ENCODE measurements at places on chromosomes 5 and 9.
A peak's percentile ranks its signal among the peaks of the same experiment; 100 is the strongest.

DNA sequence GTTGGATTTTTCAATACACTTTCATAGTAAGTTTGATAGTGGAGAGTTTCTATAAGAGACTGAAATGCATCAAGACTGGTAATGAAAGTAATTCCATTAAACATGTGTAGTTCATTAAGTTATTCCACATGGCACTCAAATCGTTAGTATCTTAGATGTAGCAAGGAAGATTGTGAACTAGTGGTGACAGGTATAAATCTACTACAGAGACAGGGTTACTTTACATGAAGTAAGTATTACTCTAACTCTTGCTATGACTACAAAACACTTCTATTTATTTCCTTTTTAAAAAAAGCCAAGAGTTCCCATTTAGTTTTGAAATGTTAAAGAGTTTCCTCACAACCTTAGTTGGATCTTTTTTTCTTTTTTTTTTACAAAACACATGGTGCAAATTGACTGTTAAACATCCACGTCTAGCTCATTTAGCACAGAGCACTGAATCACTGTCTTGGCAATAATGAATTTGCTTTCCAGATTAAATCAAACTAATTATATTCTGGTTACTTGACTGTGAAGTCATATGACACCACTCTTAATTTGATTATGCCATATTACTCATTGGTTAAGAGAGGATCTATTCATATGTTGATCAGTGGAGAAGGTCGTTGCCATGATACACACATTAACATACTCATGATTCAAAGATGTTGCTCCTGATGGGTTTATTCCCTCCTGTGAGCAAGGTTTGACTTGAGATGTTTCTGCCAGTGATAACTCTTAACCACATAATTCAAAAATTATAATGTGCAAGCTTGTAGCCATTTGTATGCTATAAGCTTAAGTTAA, 644.8 kb downstream of the EFNA5 start:
- DNase-seq = no peak

DNA sequence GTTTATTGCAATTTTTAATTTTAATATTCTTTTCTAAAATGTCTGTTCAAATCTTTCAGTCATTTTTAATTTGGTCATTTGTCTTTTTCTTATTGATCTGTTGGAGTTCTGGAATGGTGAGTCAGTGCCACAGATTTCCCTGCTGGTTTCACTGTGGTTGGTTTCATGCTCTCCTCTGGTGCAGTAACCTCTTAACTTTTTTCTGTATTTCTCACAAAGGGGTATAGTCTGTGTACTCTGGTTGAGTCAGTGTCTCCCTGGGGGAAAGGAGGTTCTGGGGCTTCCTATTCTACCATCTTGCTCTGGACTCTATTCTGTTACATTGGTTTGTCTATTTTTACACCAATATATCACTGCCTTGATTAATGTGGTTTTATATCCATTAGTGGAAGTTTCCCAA, 178.8 kb downstream of the CSNK1G3 start:
- DNase-seq = no peak

DNA sequence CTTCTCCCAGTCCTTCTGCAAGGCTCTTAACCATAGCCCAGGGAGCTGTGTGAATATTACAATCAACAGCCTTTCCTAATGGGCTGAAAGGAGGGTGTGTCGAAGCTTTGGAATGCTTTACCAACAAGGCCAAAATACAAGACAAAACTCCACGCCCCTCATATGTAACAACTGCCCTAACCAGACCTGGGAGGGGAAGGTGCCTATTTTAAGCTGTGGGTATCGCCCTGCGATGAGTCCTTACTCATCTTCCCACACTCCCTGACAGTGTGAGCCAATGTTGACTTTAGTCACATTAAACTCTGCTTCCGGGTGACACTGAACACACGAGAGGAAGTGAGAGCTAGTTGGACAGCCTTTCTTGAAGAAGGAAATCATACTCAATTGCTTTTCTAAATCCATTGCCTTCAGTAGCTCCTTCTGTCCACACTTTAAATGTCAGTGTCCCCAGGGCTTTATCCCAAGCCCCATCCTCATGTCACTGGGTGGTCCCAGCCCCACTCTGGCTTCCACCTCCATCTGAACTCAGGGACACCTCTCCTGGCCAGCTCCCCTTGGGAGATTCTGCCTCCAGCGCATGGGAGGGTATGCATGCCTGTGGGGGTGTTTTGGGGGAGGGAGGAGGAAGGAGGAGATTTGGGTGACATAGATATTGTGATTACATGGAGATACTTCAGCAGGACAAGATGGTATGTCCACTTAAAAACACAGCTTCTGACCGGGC, 6.5 kb upstream of the TBC1D9B start:
- DNase-seq = peak; percentile 17

DNA sequence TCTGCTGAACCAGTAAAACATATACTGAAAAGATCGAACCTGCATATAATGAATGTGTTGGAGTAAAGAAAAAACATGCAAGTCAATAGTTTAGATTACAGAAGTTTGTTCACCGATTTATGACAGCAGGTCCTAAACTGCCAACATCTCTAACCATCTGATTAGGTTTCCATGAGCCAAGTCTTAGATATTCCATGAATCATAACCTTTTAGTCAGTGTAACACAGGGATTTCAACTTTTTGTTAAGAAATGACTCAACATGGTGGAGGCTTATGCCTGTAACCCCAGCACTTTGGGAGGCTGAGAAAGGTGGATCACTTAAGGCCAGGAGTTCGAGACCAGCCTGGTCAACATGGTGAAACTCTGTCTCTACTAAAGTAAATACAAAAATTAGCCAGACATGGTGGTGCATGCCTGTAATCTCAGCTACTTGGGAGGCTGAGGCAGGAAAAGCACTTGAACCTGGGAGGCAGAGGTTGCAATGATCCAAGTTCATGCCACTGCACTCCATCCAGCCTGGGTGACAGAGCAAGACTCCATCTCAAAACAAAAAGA, 38.7 kb downstream of the APC start:
- peak; percentile 88 for DNase-seq

DNA sequence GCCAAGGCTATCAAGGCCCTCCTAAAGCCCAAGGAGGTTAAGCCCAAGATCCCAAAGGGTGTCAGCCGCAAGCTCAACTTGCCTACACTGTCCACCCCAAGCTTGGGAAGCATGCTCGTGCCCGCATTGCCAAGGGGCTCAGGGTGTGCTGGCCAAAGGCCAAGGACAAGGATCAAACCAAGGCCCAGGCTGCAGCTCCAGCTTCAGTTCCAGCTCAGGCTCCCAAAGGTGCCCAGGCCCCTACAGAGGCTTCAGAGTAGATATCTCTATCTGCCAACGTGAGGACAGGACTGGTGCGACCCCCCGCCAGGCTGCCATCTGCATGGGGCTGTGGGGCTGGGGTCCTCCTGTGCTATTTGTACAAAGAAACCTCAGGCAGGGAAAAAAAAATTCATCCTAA, 3.3 kb downstream of the HOMER1 start:
- no peak for DNase-seq

- DNase-seq = no peak
Observed at GRCh38 chr9:98786750-98787510, 9.4 kb downstream of the ANKS6 start.

- no peak for DNase-seq
Observed at GRCh38 chr9:4866239-4866969, 73.7 kb downstream of the RCL1 start.

DNA sequence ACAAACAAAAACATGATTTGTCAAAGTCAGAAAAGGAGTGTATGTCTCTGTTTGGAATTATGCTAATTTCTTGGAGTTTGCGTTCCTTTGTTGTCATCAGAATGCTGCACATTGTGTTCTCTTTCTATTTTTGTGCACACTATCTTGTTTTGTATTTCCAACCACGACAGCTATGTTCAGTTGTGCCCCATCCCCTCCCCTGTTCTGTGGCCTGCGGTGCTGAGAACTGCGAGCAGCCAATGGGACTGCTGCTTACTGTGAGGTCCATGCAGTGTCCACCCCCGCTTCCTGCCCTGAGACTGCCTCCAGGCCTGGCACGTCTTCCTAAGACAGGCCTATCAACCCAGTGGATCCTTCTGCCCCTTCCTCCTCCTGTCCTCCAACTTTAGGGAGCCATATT, 76.8 kb downstream of the PALM2AKAP2 start:
- peak; percentile 76 for DNase-seq

- no peak for DNase-seq
Observed at GRCh38 chr9:131691969-131692611, 47.8 kb downstream of the RAPGEF1 start.

GRCh38 chr5:150186137-150186536, 3.7 kb upstream of the SLC6A7 start:
- no peak for DNase-seq

DNA sequence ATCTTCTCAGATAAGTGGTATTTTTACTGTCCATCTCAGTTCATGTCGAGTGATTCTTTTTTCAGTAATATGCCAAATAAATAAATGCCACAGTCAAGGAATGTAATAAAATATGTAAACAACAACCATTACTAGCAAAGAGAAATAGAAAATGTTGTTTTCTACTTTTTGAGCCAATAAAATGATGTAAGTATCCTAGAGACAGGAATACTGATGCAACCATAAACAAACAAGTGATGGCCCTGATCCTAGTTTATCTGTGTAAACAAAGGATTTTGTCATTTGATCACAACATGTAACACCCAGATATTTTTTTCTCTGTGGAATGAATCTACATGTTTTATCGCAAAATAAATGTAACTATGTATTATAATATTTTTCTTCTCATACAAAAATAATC, 1852.8 kb downstream of the EFNA5 start:
- peak; percentile 34 for DNase-seq

DNA sequence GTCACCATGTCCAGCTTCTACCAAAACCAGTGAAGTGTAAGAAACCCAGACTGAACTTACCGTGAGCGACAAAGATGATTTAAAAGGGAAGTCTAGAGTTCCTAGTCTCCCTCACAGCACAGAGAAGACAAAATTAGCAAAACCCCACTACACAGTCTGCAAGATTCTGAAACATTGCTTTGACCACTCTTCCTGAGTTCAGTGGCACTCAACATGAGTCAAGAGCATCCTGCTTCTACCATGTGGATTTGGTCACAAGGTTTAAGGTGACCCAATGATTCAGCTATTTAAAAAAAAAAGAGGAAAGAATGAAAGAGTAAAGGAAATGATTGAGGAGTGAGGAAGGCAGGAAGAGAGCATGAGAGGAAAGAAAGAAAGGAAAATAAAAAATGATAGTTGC, 19.8 kb downstream of the IL7R start:
- no peak for DNase-seq

GRCh38 chr5:95760273-95761191, 29.4 kb downstream of the RHOBTB3 start:
- DNase-seq = peak; percentile 97

GRCh38 chr9:126009047-126009446, 261.9 kb downstream of the PBX3 start:
- no peak for DNase-seq

DNA sequence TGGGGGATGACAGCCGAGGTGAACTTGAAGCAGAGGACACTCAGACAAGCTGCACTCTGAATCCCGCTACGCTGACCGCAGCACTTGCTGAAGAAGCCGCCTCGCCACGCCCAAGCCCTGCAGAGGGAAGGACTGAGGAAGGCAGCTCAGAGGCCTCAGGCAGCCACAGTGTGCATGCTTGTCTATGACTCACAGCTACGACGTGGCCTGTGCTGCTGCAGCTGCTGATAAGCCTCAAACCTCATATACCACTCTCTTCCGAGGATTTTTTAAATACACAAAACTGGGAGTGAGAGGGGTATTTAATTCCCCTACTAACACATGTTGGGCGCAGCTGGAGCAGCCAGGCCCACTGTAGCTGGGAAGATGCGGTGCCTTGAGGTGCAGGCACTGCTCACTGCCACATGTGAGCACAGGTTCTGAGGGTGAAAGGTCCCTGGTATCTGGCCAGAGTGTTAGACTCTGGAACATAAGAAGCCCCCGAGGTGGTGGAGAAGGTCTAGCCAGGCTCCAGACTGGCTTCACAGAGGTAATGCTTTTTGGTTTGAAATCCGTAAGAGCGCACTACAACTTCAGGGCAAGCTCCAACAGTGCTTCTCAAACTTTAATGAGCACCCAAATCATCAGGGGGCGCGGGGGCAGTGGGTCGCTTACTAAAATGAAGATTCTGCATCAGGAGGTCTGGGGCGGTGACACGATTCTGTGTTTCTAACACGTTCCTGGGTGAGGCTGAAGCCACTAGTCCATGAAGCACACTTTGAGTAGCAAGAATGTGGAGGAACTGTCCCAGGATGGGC, 196.8 kb downstream of the AUH start:
- peak; percentile 78 for DNase-seq

DNA sequence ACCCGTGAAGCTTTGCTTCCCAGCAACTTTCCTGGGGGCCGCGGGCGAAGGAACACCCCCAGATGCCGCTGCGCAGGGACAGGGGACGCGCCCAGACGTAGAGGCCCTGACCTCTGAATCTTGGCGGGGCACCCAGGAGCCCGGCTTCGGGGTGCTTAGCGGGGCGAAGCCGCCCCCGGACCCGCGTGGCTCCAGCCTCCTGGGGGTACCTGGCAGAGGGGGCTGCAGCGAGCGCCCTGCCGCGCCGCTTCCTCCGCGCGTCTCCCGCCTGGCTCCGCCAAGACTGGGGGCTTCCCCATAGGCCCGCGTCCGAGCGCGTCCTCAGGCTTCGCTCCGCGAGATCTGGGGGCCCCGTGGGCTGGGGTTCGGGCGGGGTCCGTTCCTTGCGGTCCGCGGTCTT, 23.0 kb upstream of the ZNF782 start:
- no peak for DNase-seq

DNA sequence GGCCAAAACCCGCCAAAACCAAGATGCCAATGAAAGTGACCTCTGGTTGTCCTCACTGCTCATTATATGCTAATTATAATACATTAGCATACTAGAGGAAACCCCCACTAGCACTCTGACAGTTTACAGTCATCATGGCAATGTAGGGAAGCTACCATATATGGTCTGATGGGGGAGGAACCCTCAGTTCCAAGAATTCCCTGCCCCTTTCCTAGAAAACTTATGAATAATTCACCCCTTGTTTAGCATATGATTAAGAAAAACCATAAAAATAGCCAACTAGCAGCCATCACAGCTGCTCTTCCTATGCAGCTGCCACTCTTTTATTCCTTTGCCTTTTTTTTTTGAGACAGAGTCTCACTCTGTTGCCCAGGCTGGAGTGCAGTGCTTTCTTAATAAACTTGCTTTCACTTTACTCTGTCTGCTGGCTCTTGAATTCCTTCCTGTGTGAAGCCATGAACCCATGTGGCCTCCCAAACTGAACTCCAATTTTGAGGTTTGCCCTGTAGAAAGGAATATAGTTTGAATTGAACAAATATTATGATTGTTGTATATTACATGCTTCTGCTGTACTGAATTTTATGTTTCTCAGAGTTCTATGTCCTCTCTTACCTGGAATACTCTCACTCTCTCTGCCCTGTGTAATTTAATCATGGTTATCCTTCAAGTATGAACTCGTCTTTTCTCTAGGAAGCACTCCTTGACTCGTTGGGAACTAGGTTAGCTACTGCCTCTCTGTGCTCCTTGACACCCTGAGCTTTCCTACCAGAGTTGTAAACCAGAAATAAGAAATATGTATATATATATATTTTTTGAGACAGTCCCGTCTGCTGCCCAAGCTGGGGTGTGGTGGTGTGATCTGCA, 59.8 kb downstream of the KIAA1958 start:
- DNase-seq = no peak

Measured in fibroblast of gingiva (primary cell).